Stimulated activated CD4-positive, alpha-beta T cell treated with anti-CD3 and anti-CD28 coated beads, TNF-alpha, amount 100 ng/mL, for 4 hours (primary cell): ENCODE measurements at places on chromosomes 5 and 9.
A peak's percentile ranks its signal among the peaks of the same experiment; 100 is the strongest.

- no peak for DNase-seq
These were observed 24.9 kb downstream of the ARHGEF37 start for GRCh38 chr5:149605998-149606724.

DNA sequence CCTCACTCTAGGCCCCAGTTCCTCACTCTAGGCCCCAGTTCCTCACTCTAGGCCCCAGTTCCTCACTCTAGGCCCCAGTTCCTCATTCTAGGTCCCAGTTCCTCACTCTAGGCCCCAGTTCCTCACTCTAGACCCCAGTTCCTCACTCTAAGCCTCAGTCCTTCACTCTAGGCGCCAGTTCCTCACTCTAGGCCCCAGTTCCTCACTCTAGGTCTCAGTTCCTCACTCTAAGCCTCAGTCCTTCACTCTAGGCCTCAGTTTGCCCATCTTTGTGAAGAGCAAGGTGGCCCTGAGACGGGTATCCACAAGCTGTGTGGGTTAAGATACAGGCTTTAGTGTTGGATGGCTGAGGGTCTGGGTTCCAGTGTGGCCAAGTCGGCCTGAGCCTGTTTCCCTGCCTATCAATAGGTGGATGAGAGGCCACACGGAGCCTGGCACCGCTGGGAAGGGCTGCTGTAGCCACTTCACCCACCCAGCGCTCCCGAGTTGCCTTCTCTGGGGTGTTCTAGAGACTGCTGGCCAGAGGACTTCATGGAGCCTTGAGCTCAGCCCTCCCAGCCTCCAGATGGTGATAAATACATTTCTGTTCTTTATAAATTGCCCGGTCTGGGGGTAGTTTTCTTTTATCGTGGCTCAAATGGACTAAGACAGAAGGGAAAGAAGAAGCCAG lies 150.2 kb downstream of the RXRA start:
- no peak for DNase-seq

- no peak for DNase-seq
These were observed 12.9 kb upstream of the F2RL1 start for GRCh38 chr5:76805821-76806505.

DNA sequence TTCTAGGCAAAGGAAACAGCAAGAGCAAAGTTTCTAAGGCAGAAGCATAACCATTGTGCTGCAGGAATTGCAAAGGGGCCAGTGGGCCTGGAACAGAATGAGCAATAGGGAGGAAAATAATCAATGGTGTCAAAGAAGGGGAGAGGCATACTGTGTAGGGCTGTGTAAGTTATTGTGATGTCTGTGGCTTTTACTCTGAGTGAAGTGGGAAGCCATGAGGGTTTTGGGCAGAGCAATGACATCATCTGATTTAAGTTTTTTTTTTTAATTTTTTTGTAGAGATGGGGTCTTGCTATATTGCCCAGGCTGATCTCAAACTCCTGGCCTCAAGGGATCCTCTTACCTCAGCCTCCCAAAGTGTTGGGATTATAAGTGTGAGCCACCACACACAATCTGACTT lies 64.6 kb upstream of the PPP2CA start:
- no peak for DNase-seq

GRCh38 chr5:145160679-145161078 lies 674.5 kb downstream of the PRELID2 start:
- DNase-seq, result no peak

DNA sequence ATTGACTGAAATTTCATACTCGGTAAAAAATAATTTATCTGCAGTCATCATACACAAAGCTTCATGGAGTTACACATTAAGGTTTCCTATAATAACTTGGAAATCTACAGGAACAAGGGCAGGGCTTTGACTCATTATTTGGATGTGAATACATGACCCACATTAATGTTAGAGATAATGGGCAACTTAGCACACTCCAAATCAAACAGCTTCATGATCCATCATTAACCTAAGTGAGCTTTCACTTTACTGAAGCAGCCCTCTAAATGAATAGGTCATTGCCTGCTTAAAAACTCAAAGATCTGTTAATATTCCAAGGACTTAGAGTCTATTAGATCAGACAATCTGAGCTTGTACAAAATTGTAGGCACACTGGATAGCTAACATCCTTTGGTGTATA lies 9.0 kb downstream of the CDH12 start:
- DNase-seq, result no peak

GRCh38 chr9:76713381-76713780 lies 50.9 kb upstream of the PCA3 start:
- no peak for DNase-seq

DNA sequence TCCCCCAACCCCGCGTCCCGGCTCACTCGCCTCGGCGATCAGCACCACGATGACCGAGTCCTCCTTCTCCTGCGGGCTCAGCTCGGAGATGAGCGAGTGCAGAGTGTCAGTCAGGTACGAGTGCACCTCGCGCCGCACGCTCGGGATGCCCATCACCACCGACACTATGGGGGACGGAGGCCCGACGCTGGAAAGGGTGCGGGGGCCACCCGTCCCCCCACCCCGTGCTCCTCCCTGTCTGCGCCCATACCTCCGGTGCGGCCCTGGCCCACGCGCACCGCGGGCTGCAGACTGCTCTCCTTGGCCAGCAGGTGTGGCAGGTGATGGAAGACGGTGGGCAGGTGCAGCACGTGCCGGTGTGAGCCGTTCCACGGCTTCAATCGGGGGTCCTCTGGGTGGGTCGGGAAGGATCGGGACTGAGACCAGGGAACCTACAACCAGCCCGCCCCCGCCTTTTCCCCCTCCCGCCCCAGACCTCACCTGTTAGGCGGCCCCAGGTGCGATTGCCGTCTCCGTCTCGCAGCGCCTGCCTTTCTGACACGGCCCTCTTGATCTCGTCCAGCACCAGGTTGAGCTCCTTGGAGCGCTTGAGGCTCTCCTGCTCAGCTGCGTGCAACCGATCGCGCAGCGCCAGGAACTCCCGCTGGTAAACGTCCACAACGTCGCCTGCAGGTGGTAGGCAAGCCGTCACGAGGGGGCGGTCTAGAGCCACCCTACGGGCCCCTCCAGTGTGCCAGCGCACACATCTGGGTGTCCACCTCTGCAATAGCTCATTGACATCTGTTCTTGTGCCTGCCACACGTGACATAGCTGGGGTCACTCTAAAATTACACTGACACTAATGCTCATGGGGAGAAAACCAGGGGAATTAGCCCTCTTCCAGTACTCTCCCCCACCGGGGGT lies 5.1 kb downstream of the MGAT4B start:
- DNase-seq, result peak; percentile 84

DNA sequence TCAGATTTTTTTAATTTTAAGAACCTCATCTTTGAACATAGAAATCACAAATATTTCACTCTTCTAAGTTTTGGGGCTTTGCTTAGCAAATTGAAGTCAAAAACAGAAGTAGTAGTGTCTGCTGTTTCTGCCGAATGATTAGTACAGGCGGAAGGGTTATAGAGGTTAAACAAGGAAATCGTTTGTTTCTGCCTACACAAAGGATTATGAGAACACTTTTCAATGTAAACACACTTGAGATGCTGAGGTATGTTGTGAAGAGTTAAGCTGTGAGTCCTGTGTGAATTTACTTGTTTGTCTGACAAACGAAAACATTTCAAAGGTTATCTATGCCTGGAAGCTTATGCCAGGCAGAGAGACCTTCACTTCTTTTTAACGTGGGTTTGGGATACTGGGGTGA lies 224.8 kb downstream of the CETN3 start:
- no peak for DNase-seq

GRCh38 chr5:53571403-53571802 lies 11.0 kb downstream of the NDUFS4 start:
- no peak for DNase-seq

DNA sequence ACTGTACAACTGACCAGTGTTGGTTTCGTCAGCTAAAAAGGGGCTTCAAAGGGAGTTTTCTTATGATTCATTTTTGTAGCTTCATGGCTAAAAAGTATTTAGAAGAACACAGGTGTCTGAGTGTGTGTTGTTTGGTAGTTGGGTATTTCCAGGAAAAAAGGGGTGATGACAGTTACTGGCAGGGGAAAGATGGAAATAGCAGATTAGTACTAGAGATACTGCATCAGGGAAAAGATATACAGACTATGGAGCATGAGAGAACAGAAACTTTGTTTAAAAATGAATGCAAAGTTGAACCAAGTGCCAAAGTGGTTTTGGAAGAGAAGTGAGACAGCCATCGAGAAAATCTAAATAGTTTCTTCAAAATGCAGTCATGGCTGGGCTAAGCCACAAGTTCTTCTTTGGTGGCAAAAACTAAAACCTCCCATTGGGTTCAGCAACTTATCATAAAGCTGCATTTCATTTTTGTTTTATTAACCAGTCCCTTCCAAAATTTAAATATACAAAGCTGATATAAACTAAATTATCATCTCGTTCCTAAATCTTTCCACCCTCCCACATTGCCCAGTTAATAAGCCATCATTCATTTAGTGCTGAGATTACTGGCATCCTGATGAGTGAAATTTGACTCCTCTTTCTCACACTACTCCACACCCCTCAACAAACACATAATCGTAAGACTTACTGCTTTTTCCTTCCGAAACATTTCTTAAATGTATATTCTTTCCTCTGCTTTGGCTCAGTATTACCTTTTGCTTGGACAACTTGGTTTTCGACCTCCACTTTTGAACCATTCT lies 33.5 kb downstream of the ELL2 start:
- no peak for DNase-seq

DNA sequence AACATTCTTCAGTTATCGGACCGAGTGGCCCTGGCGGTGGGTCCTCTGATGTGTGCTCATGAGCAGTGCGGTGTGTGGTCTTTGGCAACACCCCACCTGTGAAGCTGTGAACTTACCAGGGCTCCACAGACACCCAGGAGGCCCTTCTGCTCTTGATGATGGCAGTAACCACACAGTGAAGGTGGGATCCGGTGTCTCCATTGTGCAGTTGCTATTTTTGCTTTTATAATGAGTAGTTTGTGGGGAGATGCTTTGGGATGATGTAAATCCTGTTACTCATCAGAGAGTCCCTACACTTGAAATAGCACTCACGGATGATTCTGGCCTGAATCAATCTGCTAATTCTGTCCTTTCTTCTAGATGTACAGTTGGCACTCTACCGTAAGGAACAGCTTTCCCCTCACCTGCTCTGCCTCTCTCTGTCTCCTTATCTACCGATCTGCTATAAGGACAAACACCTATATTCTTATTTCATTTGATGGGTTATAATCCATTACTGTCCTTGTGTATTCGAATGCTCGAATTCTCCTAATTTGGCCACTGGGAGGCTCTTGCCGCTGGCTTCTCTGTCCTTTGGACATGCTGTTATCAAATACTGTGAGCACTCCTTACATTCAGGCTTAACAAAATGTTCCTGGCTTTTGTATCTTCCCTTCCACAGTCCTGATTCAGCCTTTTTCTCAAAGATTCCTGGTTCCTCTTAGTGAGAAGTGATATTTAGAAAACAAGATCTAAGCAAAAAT lies 20.2 kb downstream of the ATPSCKMT start:
- no peak for DNase-seq

DNA sequence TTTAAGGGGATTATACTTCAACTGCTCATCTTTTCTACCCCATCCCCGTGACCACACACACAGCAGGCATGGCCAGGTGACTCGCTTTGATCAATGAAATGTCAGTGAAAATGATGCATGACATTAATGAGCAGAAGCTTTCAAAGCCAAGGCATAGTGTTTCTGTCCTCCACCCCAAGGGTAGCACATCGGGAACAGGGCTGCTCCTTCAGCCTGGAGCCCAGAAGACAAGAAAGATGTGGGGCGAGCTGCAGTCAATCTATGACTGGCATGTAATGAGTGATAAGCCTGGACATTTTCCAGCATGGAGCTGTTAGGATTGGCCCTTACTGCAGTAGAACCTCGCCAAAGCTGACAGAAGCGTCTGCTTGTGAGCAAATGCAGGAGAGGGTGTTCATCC lies 122.6 kb upstream of the IRX2 start:
- DNase-seq, result no peak

DNA sequence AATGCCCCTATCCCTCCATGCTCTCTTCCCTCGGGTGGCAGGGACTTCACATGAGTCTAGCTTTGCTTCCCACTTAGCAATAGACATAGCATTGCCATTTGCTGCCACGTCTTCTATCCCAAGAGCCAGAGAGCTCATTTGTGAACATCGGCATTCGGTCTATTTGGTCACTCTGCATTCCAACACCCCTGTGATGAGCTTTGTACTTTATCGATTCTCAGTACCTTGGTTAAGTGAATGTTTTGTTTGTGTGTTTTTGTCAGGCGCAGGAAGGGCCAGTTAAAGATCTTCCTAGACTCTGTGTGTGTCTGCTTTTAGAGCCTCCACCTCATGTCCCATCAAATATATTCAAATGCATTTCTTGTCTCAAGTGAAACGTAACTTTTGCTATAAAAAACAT lies 141.7 kb downstream of the TARS1 start:
- no peak for DNase-seq

DNA sequence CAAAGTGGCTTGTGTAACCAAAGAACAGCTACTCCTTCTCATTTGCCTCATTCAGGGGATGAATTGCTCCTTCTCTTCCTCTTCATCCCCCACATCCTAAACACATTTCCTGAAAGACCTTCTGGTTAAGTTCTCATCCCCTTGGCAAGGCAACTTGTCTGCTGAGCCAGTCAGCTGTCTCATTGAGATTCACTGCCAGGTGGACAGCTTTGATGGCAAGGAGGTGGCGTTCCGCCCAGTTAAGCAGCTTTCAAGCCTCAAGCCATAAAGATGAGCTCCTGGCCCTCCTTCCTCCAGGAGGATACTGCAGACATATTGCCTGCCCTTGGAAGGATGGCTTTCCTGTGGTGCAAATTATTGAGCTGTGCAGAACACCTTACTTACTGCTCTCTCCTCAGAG lies 448.6 kb upstream of the MPDZ start:
- no peak for DNase-seq

GRCh38 chr5:60823574-60823973 lies 20.5 kb downstream of the ELOVL7 start:
- no peak for DNase-seq

DNA sequence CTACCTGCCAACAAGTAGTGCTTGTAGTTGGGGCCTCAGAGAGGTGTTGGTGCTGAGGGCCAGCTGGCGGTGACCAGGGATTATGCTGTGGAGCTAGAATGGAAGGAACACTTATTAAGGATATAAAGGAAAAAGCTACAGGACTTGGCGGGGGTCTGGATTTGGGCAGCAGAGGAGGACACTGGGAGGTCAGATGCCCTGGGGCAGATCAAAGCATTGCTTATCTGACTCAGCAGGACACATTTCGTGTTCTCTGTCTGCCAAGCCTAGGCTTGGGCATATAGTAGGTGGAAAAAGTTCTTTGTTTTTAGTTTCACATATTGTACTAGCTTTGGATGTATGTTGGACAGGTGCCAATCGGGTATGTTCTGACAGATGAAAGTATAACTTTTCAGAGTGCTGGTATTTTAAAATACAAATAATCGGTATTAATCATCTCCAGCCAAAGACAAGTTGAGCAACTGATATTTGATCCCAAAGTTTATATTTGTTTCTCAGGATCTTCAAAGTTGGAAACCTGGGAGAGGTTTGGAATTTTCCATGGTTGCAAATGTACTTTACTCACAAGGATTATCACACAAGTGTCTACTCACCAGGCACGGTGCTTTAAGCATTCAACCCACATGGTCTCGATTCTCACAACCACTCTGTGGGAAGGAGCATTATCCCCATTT lies 69.4 kb downstream of the IQGAP2 start:
- no peak for DNase-seq
